Stimulated activated CD8-positive, alpha-beta memory T cell treated with anti-CD3 and anti-CD28 coated beads, Interleukin-15, amount 100 ng/mL, for 1 hour (primary cell): ENCODE measurements at places on chromosomes 1 and 21.

- DNase-seq = no peak
Observed at GRCh38 chr1:15220024-15220392, 27.0 kb upstream of the FHAD1 start.

DNA sequence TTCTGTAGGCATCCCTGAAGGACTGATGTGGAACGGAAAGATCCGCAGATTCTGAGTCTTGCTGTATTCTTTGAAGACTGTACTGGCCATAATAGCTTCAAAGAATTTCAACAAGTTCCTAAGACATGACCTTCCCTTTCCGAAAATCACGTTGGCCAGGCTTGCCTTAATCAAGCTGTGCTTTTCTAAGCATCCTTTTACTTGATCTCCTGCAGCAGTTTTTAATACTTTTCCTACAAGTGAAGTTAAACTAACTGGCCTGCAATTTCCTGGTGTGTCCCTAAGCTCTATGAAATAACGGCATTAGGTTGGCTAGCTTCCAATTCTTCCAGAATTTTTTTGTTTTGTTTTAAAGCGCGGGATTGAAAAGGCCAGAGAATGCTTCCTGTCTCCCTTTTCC is 40.3 kb downstream of the SPAG17 start:
- no peak for DNase-seq

DNA sequence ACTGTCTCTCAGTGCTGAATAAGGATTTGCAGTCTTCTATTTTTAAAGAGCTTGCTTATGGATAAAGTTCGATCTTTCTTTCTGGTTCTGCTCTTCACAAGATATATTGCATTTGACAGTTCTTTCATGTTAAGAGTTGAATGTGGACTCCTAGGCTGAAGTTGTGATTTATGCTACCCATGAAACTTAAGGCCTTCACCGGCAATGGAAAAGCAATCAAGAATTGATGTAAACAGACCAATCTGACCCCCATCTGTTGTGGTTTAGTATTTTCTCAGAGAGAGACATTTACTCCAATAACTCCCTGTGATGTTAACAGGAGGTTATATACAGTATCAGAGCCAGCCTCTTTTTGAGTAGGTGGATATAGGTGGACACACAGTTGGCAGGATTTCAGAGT is 165.8 kb downstream of the PAPPA2 start:
- no peak for DNase-seq

- no peak for DNase-seq
Observed at GRCh38 chr1:200627575-200628222, 7.1 kb upstream of the KIF14 start.

DNA sequence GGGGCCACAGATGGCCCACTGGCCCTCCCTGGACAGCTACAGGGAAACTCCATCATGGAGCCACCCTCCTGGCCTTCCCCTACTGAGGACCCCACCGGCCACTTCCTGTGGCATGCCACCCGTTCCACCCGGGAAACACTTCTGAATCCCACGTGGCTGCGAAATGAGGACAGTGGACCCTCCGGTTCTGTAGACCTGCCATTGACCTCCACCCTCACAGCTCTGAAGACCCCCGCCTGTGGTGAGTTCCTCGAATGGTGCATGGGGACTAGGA is 40.3 kb downstream of the UMODL1 start:
- DNase-seq = no peak

DNA sequence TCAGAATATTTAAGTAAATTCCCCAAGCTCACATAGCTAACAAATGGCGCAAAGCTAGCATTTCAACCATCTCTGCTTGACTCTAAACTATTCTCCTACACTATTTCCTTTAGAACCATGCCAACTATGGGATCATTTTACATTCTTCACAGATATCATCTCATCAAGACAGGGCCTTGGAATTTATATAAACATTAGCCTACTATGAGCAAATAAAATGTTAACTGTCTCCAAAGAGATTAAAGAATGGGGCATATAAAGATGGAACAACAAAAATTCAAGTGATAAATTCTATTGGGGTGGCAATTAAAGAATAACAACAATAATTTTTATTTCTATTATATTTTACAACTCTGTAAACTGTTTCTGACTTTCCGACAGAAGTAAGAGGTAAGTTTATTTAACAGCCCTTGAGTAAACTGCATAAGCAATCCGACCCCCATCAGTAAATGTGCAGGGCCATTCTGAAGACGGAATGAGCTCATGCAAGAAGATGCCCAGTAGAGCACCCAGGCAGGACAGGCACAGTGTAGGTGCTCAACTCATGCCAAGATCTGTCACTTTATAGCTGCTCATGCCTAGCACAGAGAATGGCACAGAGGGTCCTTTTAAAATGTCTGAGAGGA is 261.9 kb downstream of the VAV3 start:
- no peak for DNase-seq

DNA sequence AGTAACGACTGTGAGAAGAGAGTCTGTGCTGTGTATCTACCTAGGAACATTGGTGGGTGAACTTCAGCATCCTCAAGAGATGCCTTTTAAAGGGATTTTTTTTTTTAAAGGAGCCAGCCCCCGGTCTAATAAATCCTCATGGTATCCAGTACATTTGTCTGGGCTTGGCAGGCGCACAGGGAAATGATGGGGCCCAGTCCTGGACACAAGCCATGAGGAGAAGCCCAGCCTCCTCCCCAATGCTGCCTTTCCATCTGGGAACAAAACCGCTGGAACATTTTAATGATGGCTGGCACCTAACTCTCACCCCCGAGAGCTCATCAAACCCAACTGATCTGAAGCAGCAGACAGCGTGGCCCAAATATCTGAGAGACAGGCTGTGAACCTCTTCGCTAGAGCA is 64.2 kb downstream of the ACOT7 start:
- no peak for DNase-seq

GRCh38 chr1:94060720-94061119 is 60.2 kb downstream of the ABCA4 start:
- no peak for DNase-seq

DNA sequence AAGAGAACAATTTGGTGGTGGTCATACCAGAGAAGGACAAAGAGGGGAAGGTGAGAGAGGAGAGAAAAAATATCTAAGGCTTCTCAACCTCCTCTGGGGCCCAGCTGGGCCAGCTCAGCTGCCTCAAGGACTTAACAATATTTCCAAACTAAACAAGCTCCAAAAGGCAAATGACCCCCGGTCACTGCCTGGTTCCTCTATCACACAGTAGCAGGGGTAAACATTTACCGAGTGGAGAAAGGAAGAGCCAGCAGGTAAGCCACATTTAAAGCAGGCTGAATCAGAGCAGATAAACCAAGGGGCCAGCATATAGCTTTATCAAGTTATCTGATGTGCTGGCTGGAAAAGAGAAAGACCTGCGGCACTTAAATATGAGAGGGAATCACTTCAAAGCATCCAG is 102.1 kb downstream of the KCND3 start:
- DNase-seq = no peak

GRCh38 chr1:149888999-149889289 is 10.4 kb upstream of the BOLA1 start:
- DNase-seq = no peak

DNA sequence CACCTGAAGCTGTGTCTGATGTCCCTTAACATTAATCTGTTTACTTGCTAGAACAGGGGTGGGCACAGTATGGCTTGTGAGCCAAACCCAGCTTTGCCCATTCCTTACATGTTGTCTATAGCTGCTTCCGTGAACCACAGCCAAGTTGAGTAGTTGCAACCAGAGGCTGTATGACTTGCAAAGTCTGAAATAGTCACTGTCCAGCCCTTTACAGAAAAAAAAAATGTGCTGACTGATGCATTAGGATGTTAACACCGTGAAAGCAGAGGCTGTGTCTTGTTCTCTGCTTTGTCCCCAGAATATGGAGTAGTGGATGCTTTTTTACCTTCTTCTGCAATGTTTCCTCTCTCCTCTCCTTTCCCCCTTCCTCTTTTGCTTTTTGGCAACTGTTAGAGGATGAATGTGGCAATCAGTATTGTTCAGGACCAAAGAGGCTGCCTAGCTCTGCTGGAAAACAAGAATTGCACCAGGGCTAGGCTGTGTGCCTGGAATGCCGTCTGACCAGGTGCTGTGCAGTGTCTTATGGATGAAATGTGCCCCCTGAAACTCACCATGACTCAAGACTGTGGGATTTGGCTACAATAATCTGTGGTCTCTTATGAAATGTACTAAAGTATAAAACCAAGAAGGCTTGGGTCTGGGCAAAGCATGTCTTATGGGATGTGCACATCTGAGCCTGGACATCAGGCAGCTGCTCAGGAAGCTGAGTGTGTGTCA is 79.6 kb upstream of the GCLM start:
- DNase-seq = no peak

DNA sequence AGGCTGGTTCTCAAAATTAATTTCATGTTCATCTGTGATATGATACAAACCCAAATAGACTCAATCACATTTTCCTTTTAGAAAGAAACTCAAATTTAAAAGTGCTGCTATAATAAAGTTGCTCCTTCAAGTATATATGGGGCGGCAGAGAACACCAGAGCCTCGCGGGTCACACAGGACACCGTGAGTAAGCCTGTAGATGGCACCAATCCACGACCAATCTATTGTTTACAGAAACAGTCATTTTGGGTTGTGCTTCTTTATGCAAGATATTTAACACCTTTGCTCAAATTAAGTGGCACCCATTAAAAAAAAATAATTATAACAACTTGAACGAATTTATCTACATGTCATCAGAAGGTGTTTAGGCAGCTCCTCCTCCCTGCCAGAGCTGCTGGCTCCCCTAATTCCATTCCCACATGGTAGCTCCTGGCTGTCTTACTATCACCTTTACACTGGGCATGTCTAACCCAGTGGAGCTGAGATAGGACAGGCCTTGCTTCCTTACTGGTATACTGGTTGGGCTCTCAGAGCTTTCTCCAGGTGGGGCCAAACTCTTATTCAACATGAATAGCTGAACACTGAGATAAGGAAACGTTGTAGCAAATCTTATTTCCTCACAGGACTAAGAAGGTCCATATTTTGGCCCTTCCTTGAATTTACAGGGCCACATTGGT is 287.0 kb downstream of the SDCCAG8 start:
- DNase-seq = no peak

DNA sequence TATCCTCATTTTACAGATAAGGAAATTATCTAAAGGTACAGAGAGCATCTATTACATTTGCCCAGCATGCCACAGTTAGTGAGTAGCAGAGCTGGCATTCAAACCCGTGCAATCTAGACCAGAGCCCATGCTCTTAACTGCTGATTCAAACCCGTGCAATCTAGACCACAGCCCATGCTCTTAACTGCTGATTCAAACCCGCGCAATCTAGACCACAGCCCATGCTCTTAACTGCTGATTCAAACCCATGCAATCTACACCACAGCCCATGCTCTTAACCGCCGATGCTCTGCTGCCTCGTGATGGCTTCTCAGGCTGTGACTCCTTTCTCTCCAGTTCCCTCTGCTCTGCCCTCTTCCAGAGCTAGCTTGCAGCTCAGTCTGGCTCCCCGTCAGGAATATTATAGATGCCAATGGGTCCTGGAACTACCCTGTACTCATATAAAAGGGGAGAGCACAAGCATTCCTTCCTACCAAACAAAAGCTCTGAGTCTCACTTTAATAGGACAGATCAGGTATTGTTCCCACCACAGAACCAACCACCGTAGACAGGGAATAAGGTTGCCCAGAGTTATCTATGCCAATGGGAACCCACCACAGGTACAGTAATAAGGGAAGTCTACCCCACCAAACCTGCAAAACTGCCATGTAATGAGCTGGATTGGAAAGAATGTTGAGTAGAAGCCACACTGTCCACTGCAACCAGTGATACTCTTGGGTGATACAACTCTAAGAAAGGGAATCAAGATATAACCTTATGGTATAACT is 78.4 kb downstream of the SMYD3 start:
- DNase-seq = no peak
